CD4-positive, alpha-beta T cell treated with Interleukin-12 subunit alpha and Interleukin-12 subunit beta, for 1 hour (primary cell): ENCODE measurements at places on chromosomes 11 and 22.

- DNase-seq: no peak
These were observed 1.3 kb downstream of the CBL start for GRCh38 chr11:119207415-119207960.

GRCh38 chr11:126029237-126029636 lies 33.4 kb downstream of the CDON start:
- no peak for DNase-seq

DNA sequence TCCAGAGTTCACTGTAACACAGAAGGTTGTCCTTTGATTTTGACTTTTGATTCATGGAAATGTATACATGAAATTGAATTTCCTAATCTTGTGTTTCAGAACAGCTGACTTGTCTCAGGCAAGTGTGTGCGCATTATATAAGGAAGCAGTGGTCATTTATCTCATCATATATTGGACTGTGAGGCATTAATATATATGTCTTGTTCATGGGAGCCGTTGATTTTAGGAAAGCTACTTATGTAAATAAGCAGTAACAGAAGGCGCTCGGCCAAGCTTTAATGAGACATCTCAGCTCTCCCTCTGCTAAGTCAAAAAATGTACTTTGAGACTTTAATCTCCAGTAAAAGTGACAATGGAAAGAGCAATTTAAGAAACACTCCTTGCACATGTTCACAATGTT lies 100.5 kb downstream of the PDHX start:
- DNase-seq: no peak

GRCh38 chr11:78131956-78132355 lies 7.5 kb downstream of the ALG8 start:
- no peak for DNase-seq

- DNase-seq: no peak
These were observed 128.4 kb downstream of the FAM76B start for GRCh38 chr11:95661162-95661561.

- no peak for DNase-seq
These were observed 160.2 kb downstream of the LDLRAD3 start for GRCh38 chr11:36103933-36104530.

DNA sequence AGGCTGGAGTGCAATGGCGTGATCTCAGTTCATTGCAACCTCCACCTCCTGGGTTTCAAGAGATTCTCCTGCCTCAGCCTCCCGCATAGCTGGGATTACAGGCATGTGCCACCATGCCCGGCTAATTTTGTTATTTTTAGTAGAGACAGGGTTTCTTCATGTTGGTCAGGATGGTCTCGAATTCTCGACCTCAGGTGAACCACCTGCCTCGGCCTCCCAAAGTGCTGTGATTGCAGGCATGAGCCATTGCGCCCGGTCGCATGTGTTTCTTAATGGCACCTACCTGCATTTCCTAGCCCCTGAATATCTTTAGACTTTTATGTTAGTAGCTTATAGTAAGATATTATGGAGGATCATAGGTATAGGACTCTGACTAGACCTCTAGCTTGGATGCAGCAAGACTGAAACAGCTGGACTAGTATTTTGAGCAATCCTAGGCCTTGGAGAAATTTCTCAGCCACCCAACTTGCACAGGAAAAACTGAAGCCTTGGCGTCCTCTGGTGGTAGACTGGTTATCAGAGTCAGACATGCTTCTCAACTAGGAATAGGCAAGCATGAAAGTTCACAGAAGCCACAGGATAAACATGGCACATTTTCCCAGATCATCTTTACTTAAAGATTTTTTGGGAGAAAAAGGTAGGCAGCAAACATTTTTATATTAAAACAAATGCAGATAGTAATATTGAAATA lies 22.7 kb upstream of the C1QTNF4 start:
- peak; percentile 5 for DNase-seq

- no peak for DNase-seq
These were observed 221.4 kb downstream of the BLID start for GRCh38 chr11:121894581-121894980.

DNA sequence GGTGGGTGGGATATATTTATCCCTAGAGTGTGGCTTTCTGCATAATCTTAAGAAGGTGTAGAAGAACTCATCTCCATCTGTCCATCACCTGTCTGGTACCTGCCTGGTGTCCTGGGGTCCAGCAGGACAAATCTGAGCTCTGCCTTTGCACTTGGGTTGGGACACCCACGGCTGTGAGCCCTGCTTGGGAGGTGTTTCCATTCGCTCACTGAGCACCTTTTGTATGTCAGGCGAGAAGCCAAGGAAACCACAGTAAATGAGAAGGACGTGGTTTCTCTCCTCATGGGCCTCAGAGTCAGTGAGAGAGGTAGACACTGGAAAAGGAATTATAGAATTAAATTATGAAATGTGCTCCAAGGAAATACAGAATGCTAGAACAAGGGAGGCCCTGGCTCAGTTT lies 555.9 kb downstream of the MIAT start:
- no peak for DNase-seq

GRCh38 chr22:22380098-22381030 lies 128.2 kb downstream of the ZNF280B start:
- DNase-seq: no peak

- DNase-seq: no peak
These were observed 11.3 kb downstream of the SHANK2 start for GRCh38 chr11:71240865-71241691.

GRCh38 chr22:39457556-39458443 lies 988 bp downstream of the MGAT3 start:
- no peak for DNase-seq

- no peak for DNase-seq
These were observed 12.1 kb downstream of the DPP3 start for GRCh38 chr11:66492161-66492865.

DNA sequence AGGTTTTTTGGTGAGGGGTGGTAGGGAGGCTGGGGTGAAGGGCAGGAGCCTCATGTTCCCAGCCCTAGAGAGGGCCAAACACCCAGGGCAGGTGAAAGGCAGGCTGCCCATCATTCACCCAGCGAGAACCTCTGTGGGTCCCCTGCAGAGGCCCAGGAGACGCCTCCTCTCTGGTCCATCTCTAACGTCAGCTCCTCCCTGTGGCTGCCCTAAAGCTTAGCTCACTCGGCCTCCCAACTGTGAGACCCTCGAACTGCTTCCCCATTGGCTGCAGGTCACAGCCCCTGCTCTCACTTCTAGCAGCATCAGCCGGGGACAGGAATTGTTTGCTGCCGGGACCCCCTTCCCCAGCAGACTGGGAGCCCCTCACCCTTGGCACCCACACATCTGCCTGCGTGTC lies 615 bp upstream of the NFAM1 start:
- DNase-seq: no peak

GRCh38 chr11:62560566-62561103 lies 13.1 kb downstream of the EEF1G start:
- peak; percentile 85 for DNase-seq

DNA sequence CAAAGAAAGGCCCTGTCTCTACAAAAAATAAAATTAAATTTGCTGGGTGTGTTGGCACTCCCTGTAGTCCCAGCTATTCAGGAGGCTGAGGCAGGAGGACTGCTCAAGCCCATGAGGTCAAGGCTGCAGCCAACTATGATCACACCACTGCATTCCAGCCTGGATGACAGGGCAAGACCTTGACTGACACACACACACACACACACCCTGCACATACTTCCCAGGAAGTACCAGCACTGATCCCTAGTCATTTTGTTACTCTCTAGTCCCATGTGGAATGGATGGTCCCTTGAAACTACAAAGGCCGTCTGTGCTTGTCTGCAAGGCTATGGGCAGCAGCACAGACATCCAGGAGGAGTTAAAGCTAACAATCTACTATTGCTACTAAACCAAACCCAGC lies 59.7 kb upstream of the CYP2D6 start:
- no peak for DNase-seq

DNA sequence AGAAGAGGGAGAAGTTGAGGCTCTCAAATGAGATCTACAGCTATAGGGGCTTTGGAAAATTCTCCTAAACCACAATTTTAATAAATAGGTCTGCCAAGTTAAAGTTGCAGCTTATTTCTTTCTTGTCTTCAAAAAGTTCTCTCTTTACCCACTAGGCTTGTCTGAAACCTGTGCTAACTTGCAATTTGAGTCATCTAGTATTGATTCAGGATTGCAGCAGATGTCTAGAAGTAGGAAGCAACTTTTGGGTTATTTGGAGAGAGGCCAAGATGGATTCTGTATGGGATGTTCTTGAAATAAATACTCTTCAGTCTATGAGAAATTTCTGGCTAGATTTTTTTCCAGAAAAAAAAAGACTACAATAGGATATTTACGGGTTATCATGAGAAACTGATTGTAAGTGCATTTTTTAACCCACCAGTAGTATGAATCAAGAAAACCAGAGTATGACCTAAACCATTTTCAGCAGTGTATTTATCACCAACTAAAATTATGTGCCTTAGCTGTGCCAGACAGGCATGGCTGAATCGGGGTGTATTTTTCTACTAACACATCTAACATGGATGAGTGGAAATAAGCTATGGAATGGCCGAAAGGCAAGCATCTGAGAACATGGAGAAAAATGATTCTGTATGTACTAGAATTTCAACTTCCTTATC lies 4.9 kb upstream of the RAB38 start:
- DNase-seq: no peak

DNA sequence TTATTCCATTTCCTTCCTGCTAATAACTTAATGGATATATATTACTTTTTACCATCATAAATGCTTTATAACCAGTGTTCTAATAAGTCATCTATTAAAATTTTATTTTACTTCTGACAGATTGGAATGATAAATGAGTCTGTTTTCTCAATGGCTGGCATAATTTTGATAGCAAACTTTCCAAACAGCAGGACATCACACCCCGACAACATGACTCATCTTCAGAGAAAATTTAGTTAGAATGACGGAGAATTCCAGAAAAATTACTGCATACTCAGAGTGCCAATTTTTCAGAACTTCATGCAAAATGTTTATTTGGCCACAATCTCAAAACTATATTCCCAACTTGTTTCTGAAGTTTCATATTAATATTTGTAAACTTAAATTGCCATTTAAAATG lies 174.4 kb downstream of the SWAP70 start:
- no peak for DNase-seq

GRCh38 chr22:28507896-28508295 lies 171.7 kb downstream of the TTC28 start:
- DNase-seq: no peak

DNA sequence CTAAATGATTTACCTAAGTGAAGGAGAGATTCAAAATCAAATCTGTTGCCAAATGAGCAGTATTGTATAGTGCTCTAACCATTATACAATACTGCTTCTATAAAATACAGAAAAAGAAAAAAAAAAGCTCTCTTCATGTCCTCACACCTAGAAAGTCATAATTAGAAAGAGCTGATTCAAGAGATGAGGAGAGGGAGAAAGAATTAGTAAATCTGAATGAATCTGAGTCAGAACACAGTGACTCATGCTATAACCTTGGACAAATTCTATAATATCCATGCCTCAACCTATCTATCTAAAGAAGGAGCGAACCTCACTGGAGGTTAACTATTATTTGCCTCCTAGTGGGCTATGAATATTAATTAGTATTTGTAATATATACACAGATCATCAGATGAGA lies 29.4 kb downstream of the AMBRA1 start:
- DNase-seq: no peak

GRCh38 chr11:45988921-45989320 lies 66.5 kb downstream of the LARGE2 start:
- DNase-seq: no peak
